Mesendoderm (in vitro differentiated cells): ENCODE measurements at places on chromosomes 3 and 15.

DNA sequence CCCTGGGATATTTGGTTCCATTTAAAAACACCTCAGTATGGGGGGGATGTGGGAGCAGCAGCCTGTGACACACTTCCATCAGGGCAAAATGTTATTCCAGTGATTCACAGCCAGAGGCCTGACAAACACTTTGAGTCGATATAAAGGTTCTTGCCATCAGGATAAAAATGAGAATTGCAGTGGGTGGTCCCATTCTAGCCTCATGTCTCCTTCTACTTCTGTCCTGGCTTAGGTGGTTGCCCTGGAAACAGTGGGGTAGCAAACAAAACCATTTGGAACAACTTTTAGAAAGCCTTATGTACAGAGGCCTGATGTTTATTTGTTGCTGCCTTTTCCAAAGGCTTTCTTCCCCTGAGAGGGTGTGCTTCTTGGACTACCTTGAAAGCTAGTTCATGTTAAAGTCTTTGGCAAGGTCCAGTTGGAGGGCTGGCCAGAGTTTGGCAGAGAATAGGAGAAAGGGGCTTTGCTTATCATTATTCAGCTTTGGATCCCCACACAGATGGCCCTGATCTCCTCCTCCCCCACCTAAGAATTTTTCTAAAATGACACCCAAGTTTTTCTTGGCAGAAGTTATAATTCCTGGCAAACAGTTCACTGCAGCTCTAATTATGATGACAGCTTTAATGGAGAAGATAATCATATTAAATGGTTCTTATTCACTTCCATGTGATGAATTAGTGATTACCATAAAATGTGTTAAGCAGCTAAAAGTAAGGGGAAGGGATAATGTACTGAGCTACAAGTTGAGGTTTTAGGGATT lies 84.2 kb upstream of the ZNF280D start:
- peak; percentile 45 for DNase-seq

DNA sequence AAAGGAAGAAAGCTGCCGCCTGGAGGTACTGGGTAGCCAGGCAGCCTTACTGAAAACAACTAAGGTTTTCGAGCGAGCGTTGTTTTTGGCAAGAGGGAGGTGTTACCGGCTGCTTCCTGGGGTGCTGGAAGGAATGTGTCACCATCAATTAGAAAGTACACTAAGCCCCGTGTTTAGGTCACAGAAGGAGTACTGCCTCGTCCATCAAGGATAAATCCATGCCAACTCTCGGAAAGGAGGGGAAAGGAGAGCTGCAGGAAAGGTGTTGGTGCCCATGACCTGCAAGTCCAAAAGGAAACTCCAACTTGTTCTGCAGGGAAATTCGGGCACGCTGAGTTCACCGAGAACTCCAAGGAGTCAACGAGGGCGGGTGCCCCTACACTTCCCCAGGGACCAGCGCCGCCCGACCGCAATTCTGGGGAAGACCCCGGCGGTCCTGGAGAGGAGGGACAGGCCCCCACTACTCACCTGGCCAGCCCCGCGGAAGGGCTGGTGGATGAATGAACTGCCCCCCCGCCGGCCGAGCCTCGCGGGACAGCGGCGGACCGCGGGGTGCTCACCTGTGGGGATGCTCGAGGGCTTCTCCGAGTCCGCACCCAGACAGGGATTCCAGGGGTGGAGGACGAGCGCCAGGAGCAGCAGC lies 542 bp downstream of the PLOD2 start:
- peak; percentile 97 for DNase-seq

- no peak for DNase-seq
Measured at GRCh38 chr3:18080198-18080689, 337.8 kb upstream of the TBC1D5 start.

GRCh38 chr3:126259411-126260391 lies 79.3 kb upstream of the ALDH1L1 start:
- peak; percentile 71 for DNase-seq

GRCh38 chr3:196643201-196643749 lies 3.8 kb downstream of the NRROS start:
- no peak for DNase-seq

DNA sequence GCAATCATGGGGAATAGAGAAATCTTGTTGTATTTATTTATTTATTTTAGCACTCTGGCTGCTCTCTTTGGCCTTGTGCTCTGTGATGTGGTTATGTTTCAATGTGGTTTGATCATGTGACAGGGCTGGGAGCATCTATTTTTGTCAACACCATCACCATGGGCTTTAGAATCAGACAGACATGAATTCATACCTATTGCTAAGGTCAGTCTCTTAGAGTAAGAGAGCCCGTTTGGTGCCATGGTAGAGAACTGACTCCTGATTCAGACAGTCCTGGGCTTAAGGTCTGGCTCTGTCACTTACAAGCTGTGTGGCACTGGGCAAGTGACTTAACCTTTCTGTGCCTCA lies 157.0 kb downstream of the RYR3 start:
- no peak for DNase-seq

DNA sequence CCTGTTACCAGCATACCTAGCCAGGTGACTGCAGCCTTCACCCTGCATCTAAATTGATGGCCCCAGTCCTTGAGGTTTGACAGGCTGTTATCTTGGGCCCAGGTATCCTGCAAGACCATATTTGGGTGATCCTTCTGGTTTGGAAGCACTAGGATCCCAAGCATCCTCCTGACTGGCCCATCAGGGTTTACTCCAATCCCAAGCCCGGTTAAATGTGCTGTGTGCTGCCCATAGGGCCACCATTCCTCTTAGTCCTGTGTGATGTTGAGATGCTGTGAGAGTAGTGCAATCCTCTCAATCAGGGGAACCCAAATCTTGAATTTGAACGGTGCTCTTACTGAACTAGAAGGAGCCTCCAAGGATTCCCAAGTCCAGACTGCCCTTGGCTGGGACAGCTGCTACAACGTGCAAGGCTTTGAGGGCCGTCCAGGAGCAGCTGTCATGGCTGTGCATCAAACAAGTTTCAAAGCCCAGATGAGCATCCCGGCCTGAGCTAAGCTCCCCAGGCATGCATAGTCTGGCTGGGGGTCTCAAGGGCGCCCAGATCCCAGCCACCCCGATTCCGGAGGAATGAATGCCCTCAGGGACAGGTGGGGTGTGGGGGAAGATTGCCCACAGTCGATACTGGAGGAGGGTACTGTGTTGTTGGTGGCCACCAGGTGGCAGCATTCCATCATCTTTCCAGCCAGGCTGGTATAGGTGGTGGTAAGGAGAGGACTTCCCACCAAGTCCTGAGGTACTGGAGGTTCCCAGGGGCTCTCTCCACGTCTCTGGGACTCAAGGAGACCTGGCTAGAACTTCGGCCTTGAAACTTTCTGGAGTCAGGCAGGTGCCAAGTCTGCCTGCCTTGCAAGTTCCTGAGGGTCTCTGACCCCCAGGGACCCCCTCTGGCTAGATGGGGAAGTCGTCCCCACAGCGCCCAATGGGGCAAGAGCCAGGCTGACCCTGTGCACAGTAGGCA lies 32.6 kb downstream of the RBM5 start:
- peak; percentile 85 for DNase-seq

- DNase-seq, result no peak
Measured at GRCh38 chr3:11616551-11616950, 27.2 kb downstream of the VGLL4 start.

DNA sequence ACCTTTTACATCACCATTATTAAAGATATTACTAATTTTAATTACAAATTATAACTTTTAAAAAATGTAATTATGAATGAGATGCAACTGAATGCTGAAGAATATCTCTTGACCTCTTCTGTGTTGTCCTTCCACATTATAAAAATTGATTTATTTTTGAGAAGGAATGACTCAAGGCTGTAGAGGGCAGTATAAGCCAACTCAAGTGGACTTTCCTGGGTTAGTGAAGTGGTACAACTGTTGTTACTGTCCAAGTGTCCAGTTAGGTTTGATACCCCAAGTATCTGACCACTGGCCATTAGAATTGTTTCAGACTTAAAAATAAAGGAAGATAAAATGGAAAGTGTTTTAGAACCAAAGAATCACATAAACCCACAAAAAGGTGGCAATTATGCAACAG lies 51.9 kb downstream of the BBX start:
- DNase-seq, result peak; percentile 53

GRCh38 chr15:85692321-85692720 lies 102.4 kb downstream of the KLHL25 start:
- DNase-seq, result no peak

DNA sequence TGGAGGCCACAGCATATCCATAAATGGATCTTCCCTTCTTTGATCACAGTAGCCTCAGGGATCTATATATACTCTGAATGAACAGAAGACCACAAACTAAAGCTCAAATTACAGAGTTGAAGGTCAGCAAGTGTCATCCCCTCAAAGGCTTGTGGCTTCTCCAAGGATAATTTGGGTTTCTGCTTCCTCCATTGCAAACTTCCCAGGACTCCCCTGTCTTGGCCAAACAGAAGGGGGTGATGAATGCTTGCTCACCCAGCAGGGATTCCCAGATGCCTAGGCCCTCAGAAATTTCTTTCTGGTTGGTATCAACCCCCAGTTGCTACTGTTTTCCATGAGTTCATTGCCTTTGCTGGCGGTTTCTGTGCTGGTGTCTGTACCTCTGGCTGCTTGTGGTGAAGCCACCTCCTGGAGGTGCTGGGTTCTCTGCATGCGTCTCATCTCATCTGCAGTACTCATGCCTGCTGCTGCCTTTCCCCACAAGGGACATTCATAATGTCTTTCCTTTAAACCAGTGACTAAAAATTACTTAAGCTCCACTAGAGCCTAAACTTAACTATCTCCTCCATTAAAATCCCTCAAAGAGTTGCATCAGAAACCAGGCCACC lies 17.7 kb downstream of the ENTPD3 start:
- no peak for DNase-seq

DNA sequence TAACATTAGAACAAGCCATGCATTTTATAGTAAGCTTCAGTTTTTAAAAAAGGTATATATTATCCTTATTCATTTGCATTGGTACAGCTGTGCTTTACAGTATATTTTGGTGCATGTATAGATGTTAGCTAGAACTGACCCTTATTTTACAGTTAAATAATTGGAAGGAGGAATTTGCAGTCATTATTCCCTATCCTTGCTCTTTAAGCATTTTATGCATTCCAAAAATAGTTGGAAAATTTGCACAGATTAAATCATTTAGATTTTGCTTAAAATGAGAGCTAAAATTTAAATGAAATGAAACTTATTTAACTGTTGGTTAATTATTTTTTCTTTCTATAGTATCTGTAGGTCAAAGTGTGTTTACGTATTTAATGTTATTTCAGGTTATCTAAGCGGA lies 667.1 kb downstream of the NAALADL2 start:
- DNase-seq, result peak; percentile 6

DNA sequence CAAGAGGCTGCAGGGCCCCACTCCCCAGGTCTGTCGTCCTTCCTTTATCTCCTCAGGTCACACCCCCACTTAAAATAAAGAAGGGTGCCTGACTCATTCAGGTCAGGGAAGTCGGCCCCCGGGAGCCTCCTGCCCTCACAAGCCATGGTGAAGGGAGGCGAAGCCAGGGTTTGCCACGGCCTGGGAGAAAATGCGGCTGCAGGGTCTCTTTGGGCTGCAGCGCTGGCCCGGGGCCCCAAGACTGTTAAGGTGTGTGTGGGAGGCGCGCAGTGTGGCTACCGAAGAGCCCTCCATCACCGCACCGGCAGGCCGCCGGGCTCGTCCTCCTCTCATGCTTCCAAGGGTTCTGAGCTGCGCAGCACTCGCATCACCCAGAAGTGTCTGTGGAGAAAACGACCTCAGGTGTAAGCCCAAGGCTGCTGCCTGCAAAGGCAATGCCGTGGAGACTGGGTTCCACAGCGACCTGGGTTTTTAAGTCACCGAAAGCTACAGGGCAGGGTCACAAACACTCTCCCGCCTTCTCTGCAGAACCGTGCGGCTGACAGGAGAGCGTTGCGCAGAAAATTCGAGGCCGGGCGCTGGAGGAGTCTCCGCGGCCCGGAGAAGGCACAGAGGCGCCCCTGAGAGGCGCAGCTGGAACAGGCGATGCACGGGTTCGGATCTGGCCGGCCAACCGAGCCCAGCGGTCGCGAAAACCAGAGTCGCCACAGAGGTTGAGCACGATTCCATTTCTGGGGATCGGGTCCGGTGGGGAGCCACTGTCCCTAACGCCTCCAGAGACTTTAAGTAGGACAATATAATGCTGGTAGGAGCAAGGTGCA lies 8.7 kb downstream of the FOXL2 start:
- peak; percentile 40 for DNase-seq

DNA sequence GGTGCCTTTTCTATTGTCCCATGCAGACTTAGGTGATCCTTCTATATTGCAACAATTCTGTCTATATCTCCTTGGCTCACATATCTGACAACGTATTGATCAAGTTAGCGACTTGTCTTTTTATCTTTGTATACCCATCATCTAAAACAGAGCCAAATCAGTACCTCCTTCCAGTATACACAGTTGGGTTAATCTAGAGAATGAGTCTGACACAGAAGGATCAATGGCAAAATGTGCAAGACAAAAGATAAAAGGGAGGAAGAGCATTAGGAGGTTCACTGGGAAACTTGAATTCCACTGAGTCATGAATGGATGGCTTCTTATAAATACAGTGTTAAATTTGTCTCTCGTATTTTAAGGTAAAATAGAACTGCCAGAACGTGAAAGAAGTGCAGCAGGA lies 6.0 kb downstream of the AADAC start:
- no peak for DNase-seq

DNA sequence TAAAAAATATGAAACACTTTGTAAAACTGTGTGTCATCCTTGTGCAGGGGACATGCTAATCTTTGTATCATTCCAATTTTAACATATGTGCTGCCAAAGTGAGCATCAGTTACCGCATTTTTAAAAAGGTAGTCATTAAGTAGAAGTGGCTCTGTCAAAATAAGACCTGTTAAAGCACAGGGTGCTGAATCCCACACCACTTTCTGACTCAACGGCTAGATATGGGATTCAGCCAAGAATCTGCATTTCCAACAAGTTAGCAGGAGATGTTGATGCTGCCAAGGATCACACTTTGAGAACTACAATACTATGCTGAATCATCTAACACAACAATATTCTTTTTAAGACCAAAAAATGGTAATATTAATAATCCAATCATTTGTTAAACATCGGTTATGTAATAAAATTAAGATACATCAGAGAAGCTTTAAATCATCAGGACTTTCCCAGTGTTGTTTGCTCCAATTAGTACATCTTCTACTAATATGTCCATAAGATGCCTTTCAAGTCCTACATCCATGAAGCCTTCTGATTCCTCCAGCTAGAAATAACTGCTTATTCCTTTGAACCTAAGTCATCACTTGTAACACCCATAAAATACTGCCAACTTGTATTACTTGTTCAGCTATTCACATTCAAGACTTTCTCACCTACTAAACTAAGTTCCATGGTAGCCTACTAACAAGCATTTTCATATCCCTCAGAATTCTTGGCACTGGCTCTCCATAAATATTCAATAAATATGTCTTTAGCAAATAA lies 71.1 kb downstream of the TBL1XR1 start:
- peak; percentile 53 for DNase-seq

- DNase-seq, result no peak
Measured at GRCh38 chr3:128318275-128318941, 148.3 kb downstream of the DNAJB8 start.

DNA sequence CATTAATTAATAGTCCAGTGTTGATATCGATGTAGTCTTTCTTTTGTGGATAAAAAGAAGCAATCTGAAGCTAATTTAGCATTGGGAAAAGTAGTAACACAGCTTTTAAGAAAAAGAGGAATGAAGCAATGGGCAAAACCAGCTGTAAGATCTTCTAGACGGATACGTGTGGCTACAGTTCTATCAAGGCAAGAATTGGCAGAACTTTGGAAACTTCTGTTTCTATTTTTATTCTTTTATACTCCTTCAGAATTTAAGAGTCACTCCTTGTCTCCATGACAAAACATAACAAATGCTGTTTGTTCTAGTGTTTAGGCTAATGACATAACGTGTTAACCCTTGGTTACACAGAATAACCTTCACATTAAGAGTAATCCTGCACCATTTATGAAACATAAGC lies 289.2 kb downstream of the ROBO2 start:
- DNase-seq, result no peak

GRCh38 chr3:131360191-131360755 lies 21.3 kb upstream of the NUDT16 start:
- no peak for DNase-seq
